ENCODE measurements at places on chromosomes 6 and 20. TPM values are rescaled to one million over a fixed set of nuclear protein-coding genes. Genes with fewer than 3 reads are reported as not detected.

- no peak for ATAC-seq
These were observed 98.7 kb downstream of the PLEKHG1 start for GRCh38 chr6:150698391-150698790.

GRCh38 chr6:73131706-73132105 lies 93.6 kb downstream of the KHDC1L start:
- ATAC-seq: no peak

Gene BPI
- total RNA-seq: 0.27 TPM

DNA sequence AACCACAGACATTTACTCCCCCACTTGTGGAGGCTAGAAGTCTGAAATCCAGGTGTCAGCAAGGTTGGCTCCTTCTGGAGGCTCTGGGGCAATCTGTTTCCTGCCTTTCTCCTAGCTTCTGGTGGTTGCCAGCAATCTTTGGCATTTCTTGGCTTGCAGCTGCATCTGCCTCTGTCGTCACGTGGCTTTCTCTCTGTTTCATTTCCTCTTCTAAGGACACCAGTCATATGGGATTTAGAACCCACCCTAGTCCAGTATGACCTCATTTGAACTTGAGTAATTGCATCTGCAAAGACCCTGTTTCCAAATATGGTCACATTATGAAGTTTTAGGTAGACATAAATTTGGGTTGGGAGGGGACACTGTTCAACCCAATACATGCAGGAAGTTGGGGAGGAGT lies 56.2 kb upstream of the EPB41L1 start:
- ATAC-seq: peak; percentile 60

DNA sequence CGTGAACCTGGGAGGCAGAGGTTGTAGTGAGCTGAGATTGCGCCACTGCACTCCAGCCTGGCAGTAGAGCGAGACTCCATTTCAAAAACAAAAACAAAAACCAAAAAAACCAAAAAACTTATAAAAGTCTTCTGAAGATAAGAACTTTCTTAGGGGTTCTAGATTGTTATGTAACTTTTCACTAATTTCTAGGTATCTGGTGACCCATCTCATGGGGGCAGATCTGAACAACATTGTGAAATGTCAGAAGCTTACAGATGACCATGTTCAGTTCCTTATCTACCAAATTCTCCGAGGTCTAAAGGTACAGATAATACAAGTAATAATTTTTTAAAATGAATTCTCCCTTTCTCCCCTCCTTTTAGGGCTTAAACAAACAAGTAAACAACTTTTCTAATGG lies 45.1 kb downstream of the MAPK14 start:
- no peak for ATAC-seq

GRCh38 chr20:23141450-23142161 lies 55.5 kb upstream of the CD93 start:
- ATAC-seq: no peak

Gene TCF15
- 6.6 TPM for total RNA-seq

Gene UCKL1
- 27.7 TPM for total RNA-seq

GRCh38 chr6:110990840-110991576 lies 9.2 kb downstream of the RPF2 start:
- no peak for ATAC-seq

Gene SOBP
- total RNA-seq: 19.5 TPM

DNA sequence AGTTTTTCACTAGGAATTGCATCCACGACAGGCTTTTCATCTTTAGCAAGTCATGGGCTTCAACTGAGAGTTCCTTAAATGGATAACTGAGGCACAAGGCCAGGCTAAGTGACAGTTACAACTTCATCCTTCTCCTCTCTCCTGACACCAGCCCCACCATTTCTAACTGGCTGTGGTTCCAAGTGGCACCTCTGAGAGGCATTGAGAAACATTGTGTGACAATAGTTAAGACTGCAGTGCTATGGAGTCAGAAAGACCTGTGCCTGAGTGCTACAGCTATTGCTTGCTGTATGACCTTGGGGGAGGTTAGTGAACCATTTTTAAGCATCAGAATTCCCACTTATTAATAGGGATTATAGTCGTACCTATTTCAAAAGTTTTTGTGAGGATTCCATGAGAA lies 26.2 kb upstream of the MLIP start:
- no peak for ATAC-seq

GRCh38 chr6:139008117-139008516 lies 20.1 kb upstream of the REPS1 start:
- no peak for ATAC-seq

DNA sequence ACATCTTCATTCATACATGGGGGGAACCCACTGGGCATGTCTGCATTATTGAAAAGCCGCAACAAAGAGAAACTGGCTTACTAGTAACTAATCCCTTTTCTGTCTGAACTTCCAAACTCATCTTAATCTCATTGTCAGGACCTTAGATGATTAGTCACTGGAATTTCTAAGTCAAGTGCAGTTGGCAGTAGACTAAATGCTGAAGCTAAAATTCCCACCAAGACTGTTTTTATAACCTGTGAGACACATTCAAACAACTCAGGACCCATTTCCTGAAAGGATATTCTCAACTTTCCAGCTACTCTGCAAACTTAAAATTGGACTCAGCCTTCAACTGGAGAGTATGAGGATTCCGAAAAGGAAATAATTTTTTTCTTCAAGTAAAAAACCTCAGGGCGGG lies 94.8 kb upstream of the SCAF8 start:
- ATAC-seq: no peak

DNA sequence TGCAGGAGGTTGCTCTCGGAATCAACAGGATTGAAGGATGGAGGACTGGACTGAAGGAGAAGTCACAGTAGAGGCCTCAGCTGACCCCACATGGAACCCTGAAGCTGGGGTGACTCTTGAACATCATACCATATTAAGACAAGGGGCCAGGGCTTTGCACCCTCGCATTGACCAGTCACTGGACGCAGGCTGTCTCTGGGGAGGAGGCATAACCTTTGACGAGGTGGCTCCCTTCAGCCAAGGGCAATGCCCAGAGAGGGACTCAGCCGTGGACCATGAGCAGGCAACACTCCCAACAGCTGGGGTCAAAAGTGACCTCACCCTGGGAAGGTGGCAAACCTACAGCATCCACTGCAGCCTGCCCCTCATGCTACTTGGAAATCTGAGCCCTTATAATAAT lies 21.7 kb downstream of the PACSIN1 start:
- no peak for ATAC-seq

Gene PDYN
- not detected for total RNA-seq

DNA sequence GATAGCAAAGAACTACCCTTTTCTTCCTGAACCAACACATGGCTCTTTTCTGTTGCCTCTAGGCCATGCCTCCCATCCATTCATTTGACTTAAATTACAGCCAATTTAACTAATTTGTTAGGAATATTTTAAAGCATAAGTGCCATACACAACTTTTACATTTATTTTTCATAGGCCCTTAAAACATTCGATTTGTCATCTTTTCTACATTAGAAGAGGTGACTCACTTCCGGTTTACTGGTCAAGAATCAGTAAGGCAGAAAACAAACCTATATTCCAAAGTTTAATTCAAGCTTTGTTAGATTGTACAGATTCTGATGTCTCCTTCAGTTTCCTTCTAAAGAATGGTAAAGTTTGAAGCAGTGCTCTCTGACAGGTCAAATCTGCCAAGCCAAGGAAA lies 344.3 kb downstream of the SAMD5 start:
- no peak for ATAC-seq

GRCh38 chr20:53921443-53921973 lies 148.9 kb downstream of the BCAS1 start:
- no peak for ATAC-seq

Gene TUBB2B
- total RNA-seq: 42.8 TPM

DNA sequence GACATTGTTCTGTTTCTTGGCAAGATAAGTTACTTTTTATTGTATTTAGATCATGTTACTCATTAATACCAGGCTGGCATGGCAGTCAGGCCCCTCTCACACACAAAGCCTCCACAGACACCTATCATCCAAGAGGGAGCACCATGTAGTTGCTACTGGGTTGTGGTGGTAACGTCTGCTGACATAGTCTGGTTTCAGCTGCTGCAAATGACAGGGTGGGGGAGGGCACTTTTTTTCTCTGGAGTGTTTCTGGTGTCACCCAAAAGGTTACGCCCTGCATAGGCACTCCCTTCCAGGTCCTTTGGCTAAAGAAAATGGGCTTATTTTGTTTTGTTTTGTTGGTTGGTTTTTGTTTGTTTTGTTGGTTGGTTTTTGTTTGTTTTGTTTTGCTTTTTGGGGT lies 236.4 kb upstream of the RIMS1 start:
- ATAC-seq: no peak

GRCh38 chr6:39865011-39865888 lies 69.0 kb downstream of the MOCS1 start:
- ATAC-seq: peak; percentile 60

Gene HDDC2
- 48.9 TPM for total RNA-seq

DNA sequence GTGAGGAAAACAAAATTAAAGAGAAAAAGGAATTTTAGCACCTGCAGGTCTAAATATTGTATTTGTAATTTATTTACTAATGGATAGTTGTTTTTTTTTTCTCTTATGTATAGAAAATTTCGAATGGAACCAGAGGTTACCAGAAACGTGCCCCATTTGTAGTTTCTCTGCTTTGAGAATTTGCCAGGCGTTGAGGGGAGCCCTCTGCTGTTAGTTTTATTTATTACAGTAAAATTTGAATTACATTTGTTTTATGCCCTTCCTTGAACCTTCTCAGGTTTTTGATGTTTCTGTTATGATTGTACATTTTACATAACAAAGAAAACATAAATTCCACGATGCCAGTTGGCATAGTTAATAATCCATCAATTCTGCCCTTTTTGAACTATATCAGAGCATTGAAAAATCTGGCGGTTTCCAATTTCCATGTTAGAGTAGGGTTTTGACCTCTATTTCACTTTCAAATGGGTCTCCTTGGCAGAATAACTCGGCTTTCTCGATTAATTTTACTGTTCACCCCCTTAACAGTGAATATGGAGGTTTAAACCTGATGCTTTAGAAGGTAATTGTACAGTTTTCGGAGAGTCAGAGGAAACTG lies 35.1 kb upstream of the RFPL4B start:
- ATAC-seq: no peak

DNA sequence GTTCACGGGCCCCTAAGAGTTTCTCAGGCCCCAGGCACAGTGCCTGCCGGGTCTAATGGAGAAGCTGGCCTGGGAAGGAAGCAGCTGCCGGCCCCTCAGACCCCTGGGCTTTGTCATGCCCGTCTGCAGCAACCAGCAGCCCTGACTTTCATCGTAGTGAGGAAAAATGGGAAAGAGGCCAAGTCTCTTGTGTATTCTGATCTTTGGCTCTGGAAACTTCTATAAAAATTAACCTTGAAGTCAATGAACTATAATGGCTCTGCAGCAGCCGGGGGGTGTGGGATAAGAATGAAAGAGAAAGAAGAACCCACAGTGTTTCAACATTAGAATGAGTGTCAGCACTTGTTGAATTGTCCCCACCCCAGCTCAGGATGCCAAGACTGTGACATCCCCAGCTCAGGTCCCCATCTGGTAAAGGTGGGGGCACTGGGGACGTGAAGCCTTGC lies 12.9 kb downstream of the TGM2 start:
- ATAC-seq: peak; percentile 40

GRCh38 chr6:92126088-92126487 lies 1293.3 kb downstream of the EPHA7 start:
- no peak for ATAC-seq

Gene CEP57L1
- total RNA-seq: 30.0 TPM

Gene CASP8AP2
- total RNA-seq: 26.6 TPM

- ATAC-seq: no peak
These were observed 1.8 kb upstream of the ZNF184 start for GRCh38 chr6:27474672-27475071.

DNA sequence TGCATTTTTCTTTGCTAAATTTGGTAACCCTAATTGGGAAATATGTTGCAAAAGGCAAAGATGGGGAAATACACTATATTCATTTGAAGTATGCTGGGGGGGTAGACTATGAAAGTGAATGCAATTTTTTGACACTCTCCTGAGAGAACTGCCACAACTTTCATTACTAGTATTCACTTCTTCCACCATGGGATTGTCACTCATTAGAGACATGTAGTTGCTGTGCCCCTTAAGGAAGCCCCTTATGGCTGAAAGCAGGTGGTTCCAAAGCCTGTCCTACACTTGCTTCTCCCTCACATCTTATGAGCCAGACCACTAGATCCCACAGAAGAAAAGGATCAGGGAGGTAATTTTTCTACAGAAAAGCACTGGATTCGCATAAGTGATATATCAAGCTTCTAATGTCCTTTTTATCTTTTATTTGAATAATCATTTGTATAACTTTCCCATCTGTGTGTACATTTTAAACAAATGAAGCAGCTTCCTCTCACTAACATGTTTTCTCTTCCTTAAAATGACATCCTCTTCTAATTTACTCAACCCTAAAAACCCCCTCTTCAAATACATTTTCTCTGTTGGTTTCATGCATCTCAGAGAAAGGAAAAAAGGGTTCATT lies 83.8 kb downstream of the GCLC start:
- ATAC-seq: no peak

Gene PROCR
- 34.3 TPM for total RNA-seq

GRCh38 chr6:20153194-20153593 lies 59.1 kb downstream of the MBOAT1 start:
- no peak for ATAC-seq

DNA sequence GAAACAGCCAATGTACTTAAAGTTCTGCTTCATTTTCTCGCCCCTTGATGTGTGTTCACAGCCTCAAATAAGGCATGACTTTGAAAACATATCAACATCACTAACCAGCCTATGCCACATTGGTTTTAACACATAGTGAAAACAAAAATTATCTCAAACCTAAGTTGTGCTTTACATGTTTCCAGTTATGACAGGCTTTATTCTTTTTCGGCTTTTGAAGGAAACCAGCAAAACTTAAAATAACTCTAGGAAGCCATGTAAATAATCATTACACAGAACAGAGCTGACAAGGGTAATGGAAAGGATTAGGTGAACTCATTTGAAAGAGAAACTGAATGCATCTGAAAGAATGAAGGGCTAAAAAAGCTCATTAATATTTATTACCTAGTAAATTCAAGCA lies 42.1 kb downstream of the BMP5 start:
- ATAC-seq: no peak

GRCh38 chr20:46305331-46305972 lies 2.8 kb downstream of the CDH22 start:
- no peak for ATAC-seq

Gene CCDC28A
- 14.7 TPM for total RNA-seq

GRCh38 chr6:38489951-38490350 lies 149.8 kb downstream of the BTBD9 start:
- ATAC-seq: no peak

- no peak for ATAC-seq
These were observed 18.4 kb upstream of the ULBP3 start for GRCh38 chr6:150087336-150087735.

DNA sequence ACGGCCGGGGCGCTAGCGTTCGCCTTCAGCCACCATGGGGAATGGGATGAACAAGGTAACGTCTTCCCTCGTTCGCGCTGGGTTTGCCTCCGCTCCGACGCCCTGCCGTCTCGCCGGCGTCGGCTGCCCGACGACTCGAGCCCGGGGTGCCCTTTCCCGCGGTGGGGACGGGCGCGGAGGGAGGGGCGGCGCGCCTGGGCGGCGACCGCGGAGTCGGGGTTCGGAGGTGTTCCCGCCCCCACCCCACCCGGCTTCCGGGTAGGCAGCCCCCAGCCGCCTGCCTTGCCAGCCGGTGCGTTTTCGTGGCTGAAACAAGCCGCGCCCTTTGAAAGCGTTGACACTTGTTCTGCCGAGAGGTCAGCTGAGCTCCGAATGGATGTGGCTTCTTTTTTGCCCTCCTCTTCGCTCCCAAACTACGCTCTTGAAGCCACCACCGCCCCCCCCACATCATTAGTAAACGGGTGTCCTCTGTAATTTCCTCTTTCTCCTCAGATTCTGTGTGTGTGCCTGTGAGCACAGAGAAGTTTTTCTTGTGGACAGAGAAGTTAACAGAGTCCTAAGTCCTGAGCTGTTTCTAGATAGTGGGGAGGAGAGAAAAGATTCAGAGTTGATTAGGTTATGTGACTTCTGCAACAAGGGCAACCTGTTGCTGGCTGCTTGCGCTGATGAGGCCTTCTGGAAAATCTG lies 362 bp downstream of the DUSP22 start:
- peak; percentile 21 for ATAC-seq

Gene LST1
- total RNA-seq: 7.7 TPM
